ENCODE measurements at places on chromosomes 1 and 21. TPM values are rescaled to one million over a fixed set of nuclear protein-coding genes. Genes with fewer than 3 reads are reported as not detected.

The SELE gene
- not detected for total RNA-seq

The SLC30A2 gene
- 0.88 TPM for total RNA-seq

The ZNF684 gene
- total RNA-seq = 14.1 TPM

The KHDC4 gene
- 30.0 TPM for total RNA-seq

GRCh38 chr1:106814418-106814817 is 242.1 kb upstream of the PRMT6 start:
- DNase-seq = peak; percentile 58

DNA sequence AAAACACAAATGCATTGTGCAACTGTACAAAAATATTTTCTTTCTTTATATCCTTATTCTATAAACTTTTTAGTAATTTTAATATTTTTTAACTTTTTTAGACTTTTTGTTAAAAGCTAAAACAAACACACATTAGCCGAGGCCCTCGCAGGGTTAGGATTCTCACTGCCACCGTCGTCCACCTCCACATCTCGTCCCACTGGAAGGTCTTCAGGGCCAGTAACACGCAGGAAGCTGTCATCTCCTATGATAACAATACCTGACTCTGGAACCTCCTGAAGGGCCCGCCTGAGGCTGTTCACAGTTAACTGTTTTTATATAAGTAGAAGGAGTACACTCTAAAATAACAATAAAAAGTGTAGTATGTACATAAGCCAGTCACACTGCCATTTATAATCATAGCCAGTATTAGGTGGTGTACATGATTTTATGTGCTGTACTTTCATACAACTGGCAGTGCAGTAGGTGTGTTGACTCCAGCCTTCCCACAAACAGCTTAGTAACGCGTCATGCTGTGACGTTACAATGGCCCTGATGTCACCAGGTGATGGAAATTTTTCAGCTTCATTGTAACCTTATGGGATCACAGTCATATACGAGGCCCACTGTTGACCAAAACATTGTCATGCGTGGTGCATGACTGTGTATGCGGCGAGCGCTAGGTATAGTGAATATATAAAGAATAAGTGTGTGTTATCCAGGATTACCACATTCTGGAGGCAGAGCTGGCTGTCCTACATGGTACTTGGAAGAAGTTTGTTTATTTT is 8.8 kb downstream of the TFF2 start:
- no peak for DNase-seq

GRCh38 chr1:165424454-165425216 is 20.3 kb downstream of the RXRG start:
- DNase-seq = peak; percentile 57
